NCI-H2081 (cell line): ENCODE measurements at places on chromosomes 16 and 17.

DNA sequence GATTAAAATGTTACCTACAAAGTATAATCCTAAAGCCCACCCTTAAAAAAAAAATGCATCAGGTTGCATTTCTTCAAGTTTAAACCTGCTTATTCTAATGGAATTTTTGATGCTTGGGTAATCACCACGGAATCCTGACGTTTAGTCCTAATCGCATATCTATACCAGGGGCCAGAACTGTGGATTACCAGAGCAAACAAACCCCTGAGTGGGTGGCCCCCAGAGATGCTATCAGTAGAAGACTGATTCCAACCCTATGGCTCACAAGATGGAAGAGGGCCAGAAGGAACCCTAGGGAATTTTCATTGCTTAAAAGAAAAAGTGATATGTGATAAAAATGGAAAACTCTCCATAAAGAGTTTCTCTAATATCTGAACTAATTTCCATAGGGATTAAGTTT is 152.2 kb upstream of the NOG start:
- DNase-seq: no peak

DNA sequence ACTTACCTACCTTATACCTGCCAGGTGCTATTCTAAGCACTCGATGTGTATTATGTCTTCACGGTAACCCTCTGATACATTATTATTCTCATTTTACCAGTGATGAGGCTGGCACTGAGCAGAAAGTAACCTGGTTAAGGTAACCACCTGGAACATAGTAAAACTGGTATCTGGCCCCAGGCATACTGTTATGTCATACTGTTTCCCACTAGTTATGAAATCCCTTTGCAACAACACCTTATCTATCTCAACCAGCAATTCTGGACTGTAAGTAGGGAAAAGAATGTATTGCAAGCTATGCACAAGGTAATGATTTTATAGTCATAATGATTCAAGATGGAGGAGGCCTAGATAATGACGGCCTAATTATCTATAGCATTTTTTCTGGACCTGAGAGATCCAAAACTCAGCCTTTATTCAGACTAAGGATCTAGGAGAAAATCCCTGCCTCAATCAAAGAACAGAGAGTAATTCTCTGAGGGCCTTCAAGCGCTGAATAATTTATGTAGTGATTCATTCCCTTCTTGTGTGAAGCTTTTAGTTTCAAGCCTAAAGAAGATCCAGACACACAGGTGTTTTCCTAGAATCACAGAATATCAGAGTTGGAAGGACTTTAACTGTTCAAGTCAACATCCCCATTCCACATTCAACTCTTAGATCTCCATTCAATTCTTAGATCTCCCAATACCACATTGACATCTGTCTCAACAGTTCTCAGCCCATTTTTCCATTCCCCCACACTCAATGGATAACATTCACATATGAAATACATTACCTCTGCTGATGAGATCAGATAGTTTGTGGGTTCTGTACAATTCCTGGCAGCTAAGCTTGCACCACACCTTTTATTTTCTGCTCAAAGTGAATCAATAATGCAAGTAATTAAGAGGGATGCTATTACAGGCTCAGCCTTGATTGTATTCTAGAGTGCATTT is 14.9 kb upstream of the MMD start:
- no peak for DNase-seq

DNA sequence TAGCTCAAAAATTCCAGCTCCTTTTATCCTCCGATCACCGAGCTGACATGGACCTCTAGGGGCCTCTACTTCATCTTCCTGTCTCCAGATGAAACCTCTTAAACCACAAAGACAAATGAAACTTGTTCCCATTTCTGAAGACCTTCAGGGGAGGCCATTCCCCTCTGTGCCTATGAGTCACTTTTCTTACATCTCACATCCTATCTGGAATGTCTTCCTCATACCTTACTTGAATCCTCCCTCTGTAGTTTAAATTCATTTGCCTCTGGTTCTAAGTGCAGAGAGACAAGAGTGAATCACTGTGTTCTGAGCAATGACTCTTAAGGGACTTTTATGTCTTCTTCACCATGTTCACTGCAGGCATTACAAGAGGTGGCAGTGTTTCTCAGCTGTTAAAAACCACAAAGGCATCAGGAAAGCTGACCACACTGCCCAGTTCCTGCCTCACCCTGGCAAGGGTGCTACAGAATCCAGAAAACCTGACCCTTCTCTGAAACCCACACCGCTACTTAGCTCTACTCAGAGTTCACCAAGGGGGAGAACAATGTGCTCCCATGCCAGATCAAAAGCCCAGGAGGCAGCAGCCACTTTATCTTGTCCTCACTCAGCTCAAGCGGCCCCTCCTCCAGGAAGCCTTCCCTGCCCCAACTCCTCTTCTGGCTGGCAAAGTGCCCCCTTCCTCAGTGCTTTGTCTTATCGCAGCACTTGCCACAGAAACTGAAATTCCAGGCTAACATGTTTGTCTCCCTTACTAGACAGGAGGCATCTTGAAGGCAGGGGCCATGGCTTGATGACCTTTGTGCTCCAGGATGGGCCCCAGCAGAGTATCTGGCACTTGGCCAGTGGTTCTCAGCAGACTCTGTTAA is 6.4 kb downstream of the CUEDC1 start:
- no peak for DNase-seq

DNA sequence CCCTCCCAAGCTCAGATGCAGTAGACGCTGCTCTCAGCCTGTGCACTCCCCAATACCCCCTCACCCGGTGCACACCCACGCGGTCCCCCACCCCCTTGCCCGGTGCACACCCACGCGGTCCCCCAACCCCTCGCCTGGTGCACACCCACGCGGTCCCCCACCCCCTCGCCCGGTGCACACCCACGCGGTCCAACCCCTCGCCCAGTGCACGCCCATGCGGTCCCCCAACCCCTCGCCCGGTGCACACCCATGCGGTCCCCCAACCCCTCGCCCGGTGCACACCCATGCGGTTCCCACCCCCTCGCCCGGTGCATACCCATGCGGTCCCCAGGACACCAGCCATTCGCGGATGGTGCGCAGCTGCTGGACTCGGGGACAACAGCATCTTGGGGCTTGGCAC is 19.9 kb upstream of the CYTH1 start:
- no peak for DNase-seq

- no peak for DNase-seq
Observed at GRCh38 chr17:9953492-9953891, 48.4 kb upstream of the RCVRN start.

DNA sequence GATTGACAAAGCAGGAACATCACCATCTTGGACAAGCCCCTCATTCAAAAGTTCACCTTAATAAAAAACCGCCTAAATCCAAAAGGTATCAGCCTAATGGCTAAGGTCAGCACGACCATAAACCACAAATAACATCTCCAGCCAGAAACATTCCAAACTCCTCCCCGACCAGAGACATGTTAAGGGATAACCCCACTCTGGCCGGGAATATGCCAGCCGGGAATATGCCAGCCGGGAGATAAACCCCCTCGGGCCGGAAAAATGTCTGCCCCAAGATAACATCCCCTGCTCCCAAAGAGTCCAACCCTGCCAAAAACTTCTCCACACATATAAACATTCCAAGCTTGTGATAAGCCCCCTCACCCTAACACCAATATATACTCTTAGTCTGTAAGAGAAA is 1.4 kb downstream of the DHX33 start:
- no peak for DNase-seq

DNA sequence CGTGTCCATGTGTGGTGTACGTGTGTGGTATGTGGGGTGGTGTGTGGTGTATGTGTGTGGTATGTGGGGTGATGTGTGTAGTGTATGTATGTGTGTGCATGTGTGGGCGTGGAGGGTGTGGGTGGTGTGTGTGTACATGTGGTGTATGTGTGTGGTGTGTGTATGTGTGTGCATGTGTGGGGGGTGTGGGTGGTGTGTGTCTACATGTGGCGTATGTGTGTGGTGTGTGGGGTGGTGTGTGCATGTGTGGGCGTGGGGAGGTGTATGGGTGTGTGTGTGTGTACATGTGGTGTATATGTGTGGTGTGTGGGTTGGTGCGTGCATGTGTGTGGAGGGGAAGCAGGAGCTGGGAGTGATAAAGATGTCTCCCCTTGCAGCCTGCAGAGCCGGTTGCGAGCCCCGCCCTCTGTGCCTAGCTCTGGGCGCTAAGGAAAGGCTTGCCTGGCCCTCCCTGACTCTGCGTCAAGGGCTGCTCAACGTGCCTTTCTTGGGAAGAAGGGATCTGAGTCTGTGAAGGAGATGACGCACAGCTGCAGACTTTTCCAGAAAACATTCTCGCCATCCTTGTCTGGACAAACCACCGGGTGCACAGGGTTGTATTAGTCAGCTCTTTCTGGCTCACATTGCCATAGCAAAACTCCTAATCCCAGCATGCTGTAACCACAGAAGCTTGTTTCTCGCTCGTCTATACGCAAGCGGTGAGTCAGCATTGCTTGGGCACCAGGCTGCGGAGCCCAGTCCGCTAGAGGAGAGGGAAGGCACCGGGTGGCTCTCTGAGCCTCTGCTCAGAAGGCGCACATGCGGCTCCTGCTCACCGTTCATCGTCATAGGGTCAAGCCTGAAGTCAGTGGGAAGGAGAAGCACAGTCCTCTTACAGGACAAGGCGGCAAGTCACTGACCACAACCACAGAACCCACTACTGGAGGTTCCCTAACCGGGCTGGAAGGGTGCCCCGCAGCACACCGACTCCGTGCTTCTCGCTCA is 2.0 kb upstream of the CD300H start:
- DNase-seq: no peak

DNA sequence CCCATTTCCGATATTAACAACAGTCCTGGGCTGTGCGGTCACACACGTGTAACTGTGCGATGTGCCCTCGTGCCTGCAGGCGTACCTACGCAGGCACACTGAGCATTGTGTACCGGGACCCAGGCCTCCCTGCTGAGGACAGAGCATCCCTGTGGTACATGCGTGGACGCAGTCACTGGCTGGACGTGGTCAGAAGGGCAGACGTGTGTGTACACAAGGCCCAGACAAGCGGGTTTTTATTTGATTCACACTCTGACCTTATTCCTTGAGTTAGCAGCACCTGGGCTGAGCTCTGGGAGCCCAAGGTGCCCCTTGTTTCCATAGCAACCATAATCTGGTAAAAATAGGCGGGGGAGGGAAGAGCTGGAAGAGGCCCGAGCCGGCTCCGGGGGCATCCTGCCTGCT is 19.5 kb downstream of the RAP1GAP2 start:
- no peak for DNase-seq

- DNase-seq: no peak
Observed at GRCh38 chr17:33175562-33175961, 117.5 kb downstream of the ASIC2 start.

DNA sequence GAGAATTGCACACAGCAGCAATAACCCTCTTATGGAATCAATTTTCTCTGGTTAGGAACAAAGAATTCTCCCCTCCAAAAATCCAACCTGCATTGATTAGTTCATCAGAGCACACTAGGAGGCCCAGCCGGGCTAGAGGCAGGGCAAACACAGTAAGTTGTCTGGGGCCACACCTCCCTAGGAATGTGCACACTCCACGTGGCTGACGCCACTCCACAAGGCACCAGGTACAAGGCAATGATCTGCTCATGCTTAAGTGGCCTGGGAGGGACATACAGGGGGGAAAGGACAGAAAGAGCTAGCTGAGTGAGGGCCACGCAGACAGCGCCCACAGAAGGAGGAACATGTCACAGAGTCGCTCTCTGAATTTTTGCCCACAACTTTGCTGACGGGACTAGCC is 107.6 kb downstream of the SLC39A11 start:
- DNase-seq: no peak

DNA sequence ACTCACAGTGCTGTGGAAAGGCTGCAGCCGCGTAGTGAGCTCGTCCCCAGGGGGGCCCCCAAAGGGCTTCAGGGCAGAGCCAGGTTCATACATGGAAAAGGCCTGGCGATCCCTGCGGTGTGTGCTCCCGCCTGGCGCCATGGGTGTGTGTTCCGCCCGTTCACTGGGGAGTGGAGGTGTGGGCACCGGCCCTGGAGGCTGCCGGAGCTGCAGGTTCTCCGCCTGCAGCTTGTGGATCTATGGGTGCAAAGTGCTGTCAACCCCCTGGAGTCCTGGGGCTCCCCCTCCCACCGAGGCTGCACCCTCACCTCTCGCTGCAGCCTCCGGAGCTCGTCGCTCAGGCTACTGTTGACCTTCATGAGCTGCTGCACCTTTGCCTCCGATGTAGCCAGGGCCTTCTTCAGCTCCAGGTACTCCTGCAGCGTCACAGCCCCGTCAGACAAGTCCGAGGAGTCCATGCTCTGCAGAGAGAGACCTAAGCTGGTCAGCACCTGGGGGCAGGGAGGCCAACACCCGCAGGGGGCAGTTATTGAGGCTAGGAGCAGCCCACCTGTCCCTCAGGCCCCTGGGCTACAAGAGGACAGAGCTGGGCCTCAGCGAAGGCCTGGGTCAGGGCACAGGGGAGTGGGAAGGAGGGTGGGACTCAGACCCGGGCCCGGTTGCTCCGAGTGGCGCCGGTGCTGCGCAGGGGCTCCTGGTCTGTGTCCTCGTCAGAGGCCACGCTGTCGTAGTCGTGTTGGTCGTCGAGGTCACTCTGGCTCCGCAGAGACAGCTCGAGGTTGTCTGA is 7.9 kb downstream of the TP53I13 start:
- no peak for DNase-seq

DNA sequence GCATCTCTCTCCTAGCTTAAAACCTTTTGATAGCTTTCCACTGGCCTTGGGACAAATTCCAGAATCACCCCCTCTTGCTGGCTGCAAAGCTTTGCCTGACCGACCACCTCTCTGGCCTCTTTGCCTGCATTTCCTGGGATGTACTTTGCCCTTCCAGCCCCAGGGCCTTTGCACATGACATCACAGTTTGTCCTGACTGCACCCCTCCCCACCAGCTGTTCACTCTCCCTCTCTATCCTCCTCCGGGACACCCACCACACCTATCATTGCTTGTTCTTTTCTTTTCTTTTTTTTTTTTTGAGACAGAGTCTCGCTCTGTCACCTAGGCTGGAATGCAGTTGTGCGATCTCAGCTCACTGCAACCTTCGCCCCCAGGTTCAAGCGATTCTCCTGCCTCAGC is 7.9 kb downstream of the AANAT start:
- DNase-seq: no peak

GRCh38 chr17:78375401-78376151 is 2.9 kb upstream of the PGS1 start:
- DNase-seq: no peak

DNA sequence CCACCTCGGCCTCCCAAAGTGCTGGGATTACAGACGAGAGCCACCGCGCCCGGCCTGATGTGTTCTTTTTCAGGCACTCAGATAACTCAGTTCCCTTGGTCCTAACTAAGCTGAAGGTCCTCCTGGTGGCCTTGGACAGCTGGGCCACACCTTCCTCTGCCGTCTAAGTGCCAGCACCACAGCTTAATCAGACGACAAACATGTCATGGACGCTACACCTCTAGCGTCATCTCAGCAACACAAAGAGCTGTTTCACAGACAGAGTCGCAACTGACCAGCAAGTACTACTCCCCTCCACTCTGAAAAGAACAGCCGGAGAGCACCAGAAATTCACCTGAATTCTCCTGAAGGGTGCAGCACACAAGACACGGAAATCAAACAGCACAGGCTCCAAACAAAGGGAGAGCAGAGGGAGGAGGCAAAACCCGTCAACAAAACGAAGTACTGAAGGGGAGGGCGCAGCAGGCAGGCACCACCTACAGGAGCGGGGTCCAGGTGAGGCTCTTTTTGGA is 4.4 kb downstream of the TRAP1 start:
- no peak for DNase-seq

- DNase-seq: peak; percentile 15
Observed at GRCh38 chr16:67444259-67445125, 13.6 kb downstream of the HSD11B2 start.
